WERI-Rb-1 (cell line): ENCODE measurements at places on chromosomes 7 and 10.

DNA sequence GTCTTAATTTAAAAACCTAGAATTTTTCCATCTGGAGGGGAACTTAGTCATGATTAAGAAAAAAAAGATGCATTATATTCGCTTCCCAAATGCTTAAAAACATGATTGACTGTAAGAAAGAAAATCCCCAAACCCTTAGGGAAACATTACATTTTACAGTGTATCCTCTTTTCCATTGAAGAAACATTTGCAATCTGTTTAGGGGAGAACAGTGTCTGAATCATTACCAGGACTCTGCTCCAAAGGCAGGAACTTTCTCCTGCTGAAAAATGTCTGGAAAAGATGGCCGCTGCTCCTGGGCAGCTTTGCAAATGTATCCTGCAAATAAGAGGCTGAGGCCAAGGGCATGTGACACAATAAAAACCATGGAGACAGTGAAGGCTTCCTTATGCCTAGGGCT lies 173.7 kb downstream of the BUB3 start:
- DNase-seq: no peak

- no peak for DNase-seq
These were observed 21.5 kb upstream of the OGDHL start for GRCh38 chr10:49783645-49784044.

DNA sequence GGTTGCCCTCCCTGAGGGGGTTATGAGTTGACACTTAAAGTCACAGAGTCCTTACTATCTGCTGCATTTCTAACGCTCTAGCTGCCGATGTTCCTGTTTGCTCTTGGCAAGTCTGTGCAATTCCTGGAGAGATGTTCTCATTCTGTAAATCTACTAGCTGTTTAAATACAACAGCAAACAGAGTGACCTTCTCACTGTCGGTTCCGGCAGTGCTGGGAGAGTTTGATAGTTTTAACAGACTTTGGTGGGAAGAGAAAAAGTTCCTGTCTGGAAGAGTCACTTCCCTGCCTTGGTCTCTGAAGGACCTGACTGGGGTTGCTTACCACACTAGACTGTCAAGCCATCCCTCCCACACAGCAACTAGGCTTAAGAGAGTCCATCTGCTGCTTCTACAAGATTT lies 63.3 kb upstream of the ELMO1 start:
- no peak for DNase-seq

DNA sequence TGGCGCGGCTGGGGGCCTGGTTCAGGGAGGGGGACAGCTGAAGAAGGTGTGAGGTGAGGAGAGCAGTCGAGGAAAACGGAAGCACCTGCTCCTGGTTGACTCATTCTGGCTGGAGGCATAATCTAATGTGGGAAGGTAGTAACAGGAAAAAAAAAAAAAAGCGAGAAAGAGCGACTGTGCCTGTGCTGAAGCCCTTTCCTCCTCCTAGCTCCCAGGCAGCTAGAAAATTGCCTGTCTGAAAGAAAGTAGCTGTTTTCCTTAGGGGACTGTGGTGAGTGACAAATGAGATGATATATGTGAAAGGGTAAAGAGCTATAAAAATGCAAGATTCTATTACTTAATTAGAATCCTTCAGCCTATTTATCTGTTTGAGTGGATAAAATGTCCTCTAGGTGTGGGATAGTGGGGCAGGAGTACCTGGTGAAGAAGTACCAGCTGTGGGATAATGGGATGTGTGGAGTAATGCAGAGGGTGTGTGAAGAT lies 4.9 kb upstream of the MEST start:
- DNase-seq: no peak

DNA sequence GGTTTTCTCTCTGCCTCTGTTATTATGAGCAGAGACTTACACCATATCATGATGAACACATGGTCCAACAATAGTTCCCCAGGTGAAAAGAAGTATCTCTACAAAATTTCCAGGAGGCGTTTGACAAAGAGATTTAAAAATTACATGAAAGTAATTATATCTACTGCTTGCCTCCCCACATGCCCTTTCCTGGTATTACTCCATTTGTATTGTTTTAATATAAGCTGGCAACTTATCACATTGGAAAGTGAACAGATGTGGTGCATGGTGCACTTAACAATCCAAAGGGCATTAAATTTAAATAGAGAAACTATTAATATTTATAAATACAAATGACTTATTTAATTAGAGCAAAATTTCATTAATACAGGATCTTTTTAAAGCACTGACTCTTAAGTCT lies 638.2 kb downstream of the ANKRD7 start:
- DNase-seq: no peak

- DNase-seq: no peak
These were observed 552.4 kb upstream of the MGMT start for GRCh38 chr10:128914681-128915080.

DNA sequence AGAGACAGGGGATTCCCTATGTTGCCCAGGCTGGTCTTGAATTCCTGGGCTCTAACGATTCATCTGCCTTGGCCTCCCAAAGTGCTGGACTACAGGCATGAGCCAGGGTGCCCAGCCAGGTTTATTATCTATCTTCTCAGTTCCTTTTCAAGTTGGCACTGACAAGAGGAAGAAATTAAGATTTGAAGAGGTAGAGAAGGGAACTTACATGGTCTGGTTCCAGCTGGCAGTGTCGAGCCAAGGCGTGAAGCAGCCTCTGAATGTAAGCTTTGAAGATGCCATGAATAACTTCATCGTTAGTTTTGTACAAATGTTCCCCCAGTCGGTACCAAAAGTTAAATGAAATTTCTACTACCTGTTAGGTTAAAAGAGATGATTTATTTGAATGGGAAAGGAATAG lies 57.7 kb downstream of the TNPO3 start:
- DNase-seq: no peak
